ENCODE measurements at places on chromosomes 3 and 15.

DNA sequence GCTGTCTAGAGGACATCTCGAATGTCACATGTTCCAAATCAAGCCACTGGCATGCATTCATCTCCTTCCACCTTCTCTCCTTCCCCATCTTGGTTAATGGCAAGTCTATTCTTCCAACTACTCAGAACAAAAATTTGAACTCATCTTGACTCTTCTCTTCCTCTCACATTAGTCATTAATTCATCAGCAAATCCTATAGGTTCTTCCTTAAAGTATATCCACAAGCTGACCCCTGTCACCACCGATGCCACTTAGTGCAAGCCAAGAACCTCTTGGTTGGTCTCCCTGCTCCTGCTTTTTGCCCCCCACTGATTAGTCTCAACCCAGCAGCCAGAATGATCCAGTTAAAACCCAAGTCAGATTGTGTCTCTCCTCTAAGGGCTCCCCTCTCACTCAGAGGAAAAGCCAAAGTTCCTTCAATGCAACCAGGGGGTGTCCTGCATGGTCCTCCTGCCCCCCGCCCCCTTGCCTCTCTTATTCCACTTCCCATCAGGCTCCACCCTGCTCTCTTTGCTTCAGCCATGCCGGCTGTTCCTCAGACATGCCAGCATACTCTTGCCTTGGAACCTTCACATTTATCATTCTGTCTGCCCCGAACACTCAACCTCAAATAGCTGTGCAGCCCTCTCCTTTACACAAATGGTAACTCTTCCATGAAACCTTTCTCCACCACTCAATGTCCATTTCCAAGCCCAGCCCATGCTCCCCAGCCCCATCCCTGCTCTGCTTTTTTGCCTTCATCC, 1.0 kb upstream of the GALNT15 start:
- DNase-seq, result no peak

DNA sequence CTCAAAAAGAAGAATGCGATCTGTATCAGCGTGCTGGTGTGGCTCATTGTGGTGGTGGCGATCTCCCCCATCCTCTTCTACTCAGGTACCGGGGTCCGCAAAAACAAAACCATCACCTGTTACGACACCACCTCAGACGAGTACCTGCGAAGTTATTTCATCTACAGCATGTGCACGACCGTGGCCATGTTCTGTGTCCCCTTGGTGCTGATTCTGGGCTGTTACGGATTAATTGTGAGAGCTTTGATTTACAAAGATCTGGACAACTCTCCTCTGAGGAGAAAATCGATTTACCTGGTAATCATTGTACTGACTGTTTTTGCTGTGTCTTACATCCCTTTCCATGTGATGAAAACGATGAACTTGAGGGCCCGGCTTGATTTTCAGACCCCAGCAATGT, 1.3 kb downstream of the P2RY1 start:
- DNase-seq, result no peak

DNA sequence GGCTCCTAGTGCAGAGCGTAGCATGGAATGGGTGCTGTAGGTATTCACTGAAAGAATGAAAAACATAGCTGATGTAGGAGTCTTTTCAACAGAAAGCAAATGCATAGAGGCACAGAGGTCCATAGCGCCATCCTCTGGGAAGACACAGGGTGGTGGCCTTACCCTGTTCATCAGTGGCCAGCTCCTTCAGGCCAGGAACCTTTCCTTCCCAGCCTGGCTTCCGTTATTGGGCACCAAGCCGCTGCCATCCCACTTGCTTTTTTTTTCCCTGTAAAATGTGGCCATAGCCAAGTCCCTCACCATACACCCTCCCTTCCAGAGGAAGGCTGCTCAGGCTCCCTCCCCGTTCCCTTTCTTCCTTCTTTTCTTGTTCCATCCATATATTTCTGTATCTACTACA, 118.1 kb downstream of the ZNF621 start:
- no peak for DNase-seq

DNA sequence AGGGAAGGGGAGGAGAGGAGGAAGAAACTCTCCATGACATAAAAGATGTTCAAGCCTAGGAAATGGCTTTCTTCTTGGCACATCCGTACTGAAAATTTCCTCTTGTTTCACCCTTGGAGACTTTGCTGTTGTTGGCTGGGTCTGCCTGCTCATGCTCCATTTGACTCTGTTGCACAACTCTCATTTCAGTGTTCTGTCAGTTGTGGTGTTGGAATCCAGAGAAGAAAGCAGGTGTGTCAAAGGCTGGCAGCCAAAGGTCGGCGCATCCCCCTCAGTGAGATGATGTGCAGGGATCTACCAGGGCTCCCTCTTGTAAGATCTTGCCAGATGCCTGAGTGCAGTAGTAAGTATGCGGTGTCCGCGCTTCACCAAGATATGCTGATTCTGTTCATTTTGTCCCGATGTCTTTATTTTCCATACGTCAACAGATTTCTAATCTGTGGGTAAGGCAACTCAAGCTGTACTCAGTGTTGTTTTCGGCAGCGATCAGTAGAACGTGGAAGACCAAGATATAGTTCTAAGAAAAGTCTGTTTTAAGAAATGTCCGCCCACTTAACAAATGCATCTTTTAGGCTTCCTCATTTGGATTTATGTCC, 265.2 kb upstream of the GOLGA6L4 start:
- DNase-seq, result no peak

DNA sequence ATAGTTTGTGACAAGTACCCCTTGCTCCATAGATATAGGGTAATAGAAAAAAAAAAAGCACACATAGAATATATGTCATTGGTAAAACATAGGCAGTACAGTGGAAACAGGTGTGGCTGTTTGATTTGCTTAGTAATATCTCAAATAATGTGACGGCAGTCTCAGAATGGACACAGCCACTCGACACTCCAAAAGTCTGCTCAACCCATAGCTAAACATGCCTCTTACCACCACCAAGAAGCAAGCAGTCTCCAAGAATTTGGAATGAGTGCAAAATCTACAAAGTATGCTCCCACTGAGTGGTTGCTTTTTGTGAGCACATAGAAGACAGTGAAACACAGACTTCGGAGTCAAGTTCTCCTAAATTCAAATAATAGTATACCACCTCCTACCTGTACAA, 43.0 kb downstream of the RAB27A start:
- no peak for DNase-seq

DNA sequence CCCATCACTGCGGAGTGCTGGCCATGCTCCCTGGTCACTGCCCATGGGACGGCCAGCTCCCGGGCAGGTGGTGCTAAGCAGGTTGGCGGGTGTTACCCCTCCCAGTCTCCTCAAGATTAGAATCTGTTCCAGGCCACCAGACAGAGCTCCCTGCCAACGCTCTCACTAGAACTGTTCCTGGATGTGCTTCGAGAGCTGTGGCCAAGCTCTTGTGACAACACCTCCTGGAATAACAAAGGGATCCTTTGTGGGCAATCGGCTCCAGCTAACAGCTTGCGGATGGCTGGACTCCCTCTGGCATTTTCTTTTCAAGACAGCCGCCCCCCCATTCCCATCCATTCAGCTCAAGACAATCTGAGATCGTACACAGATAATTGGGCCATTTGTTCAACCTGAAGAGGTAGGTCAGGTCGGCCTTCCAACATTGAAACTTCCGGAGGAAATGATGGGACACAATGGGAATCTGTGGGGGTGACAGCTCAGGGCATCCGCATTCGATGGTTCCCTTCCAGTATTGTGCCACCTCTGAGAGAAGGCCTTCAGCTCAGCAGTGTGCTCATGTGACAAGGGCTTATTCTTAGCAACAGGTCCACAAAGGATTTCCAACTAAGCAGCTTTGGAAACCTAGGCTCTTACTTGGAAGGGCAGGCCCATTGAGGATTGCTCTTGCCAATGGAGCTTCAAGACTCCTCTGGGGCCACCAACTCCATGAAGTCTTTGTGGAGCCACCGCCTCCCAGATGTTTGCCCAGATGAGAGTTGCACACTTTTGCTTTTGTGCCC, 11.6 kb upstream of the EPHB3 start:
- no peak for DNase-seq

GRCh38 chr3:72165808-72166207, 380.9 kb upstream of the PROK2 start:
- no peak for DNase-seq

DNA sequence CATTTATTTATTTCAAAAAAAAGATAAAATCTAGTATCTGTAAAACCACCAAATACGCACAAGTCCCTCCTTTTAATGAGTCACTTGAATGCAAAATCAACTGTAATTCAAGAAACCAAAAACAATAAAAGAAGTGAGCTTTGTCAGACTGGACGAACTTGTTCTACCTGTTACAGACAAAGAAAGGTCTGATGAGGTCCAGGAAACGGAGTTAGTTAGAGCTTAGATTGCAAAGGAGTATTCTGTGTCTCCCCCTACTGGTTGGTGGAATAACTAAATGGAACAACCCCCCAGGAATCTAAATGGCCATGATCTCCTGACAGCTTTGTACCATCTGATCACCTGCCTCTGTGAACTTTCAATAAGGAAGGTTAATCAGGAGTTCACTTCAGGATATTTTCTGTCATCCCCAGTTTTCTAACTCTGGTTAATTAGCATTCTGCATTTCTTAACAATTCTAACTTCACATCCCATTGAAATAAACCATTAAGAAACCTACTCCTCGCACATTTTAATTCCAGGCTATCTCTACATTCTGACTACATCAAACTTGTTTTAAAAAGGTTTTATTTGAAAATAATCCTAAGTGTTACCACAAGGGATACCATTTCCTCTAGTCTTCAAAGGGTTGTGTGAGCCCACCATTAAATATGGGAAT, 333.0 kb upstream of the SATB1 start:
- DNase-seq, result peak; percentile 98

DNA sequence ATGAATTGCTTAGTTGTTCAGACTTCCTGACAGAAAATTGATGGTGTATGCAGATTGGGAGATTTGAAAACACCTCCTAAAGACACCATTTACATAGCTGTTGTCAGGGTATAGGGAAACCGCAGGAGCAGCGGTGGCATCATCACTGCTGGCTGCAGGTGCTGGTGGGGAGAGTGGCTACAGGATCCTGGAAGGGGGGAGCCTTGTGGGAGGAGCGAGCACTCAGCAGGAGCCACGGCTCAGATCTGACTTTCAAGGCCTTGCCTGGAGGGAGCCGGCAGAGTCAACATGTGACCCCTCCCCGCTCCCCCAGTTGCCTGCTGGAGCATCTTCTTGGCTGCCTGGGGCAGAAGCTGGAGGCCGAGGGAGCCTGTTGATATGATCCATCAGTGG, 26.1 kb downstream of the EDEM1 start:
- DNase-seq, result no peak

GRCh38 chr3:122313281-122313680, 11.8 kb upstream of the CSTA start:
- DNase-seq, result peak; percentile 63

DNA sequence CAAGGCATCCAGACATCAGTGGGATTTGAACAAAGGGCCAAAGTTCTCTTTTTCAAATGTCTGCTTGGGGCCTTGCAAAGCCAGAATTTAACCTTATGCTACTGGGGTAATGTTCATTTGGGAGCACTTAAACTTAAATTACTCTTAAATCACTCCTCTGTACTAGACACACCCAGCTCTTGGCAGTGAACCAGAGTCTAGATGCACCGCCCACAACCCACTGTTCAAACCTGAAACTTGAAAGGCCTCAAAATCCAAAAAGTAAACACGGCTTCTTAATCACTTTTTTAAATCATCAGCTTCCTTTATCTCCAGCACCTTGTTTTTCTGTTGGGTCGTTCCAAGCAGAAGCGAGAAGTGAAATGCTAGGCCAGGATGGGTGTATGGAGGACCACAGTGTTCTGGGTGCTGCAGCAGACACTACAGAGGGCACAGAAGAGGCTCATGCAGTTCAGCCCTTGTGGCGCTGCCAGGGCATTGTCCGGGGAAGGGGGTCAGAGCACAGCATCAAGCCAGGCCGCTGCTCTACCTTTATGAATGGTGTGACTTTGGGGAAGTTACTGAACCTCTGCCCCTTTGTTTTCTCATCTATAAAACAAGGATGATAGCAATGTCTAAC, 28.8 kb downstream of the MECOM start:
- peak; percentile 90 for DNase-seq

DNA sequence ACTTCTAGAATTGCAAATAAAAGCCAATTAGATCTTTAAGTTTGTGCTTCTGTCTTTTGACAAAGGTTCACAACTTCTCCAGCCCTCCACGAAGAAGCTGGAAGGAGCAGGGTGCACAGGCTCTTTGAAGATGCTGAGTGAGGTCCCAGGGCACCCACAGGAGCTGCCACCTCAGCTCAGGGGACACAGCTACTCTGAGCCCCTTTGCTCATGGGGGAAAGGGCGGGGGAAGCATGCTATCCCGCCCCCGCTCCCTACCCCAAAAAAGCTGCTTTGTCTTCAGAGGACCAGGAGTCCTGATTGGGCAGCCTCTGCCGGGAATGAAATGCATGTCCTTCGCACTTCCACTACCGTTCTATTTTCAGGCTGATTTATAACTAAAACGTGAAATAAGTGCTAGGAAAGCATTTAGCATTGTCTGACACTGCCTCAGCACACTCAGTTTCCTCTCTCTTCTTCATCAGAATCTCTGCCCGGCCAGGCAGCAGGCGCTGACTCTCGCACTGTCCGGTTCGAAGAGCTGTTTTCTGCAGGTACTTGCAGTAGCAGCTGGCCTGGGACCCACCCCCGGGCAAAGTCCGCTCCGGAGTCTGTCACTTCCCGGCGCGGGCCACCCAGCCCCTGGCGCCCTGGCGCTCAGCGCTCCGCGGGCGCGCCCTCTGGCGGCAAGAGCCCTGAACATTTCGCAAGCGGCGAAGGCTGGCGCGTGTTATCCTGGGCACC, 45.5 kb upstream of the KLHL25 start:
- DNase-seq, result peak; percentile 47

GRCh38 chr3:177828208-177828565, 630.9 kb upstream of the TBL1XR1 start:
- DNase-seq, result no peak

- DNase-seq, result no peak
Observed at GRCh38 chr3:38548154-38548931, 52.2 kb downstream of the EXOG start.

GRCh38 chr3:81199587-81199986, 561.9 kb downstream of the GBE1 start:
- no peak for DNase-seq

- DNase-seq, result peak; percentile 40
Observed at GRCh38 chr15:92714477-92715401, 59.2 kb upstream of the FAM174B start.

DNA sequence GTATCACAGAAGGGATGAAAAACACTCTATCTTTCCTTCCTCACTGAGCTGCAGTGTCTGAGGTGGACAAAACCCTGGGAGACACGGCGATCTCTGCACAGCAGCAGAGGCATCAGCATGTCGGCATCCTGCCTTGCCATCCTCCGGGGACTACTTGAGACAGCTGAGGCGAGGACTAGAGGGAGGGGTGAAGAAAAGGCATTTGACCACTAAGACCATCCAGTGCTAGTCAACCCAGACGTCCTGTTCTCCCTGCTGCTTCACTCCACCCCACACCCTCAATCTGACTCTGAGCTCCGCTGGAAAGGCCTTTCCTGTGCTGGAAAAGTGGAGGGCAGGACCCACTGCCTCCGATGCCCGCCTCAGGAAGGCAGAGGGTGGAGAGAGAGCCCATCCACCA, 67.3 kb downstream of the VGLL4 start:
- no peak for DNase-seq

- DNase-seq, result no peak
Observed at GRCh38 chr3:62090066-62090465, 283.3 kb downstream of the FEZF2 start.

- no peak for DNase-seq
Observed at GRCh38 chr15:65791335-65792137, 557 bp downstream of the DENND4A start.

All from bronchial epithelial cell (primary cell).